GF-D8 (cell line): ENCODE measurements at places on chromosomes 3 and 15.
A peak's percentile ranks its signal among the peaks of the same experiment; 100 is the strongest.

- DNase-seq = no peak
These were observed 326.3 kb upstream of the PDZRN3 start for GRCh38 chr3:73950865-73951558.

DNA sequence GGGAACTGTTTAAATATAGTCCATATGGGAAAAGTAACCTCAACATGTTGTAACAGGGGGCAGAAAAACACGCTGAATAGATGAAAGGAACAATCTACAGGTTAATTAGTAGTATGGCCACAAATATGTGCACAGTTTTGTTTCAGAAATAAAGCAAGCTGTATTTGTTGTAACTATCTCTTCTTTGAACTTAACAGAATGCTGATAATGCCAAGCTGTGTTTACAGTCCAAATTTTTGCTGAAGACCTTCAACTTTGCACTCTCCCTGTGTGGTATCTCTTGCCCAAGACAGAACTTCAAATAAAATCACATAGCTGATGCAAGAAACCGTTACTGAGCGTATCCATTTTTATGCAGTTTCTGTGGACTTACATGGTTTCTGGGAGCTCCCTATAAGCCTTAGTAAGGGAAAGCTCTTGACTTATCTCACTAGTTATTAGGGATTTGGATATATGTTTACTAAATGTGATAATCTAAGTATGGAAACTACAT, 425.4 kb upstream of the TPRG1 start:
- DNase-seq = no peak

DNA sequence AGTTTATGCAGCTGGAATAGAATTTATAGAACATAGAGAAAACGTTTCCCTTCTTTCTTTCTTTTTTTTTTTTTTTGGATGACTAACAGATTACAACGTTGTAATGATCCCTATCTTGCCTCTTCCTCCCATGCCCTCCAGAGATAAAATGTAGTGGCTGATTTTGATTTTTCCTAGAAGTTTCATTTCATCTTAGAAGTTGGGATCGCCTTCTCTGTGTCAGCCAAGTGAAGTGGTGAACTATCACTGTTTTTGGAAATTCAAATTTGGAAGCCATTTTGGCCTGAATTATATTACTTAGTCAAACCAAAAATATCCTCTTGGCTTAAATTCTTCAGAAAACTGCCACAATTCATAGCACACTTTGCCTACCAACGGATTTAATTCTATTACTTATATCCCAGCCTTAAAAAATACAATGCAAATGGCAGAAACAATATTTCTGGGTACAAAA, 1025.5 kb upstream of the NR2F2 start:
- no peak for DNase-seq

DNA sequence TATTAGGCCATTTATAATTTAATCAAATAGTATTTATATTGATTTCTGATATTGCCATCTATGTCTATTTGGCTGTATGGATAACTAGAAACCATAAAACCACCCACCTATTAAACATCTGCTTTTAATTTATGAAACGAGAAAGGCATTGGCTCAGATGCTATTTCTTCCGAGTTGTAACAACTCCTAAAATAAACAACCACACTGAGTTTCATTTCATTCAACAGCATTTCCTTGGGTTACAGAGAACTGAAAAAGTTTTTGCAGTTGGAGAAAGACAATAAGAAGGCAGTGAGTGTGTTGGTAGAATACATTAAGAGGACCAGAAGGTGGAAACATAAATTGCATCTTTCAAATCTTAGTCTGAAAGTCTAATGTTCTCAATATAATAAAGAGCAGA, 79.1 kb downstream of the AQR start:
- DNase-seq = no peak

GRCh38 chr3:59809710-59810444, 760.1 kb upstream of the CFAP20DC start:
- no peak for DNase-seq

GRCh38 chr3:81380234-81380633, 381.2 kb downstream of the GBE1 start:
- DNase-seq = no peak

DNA sequence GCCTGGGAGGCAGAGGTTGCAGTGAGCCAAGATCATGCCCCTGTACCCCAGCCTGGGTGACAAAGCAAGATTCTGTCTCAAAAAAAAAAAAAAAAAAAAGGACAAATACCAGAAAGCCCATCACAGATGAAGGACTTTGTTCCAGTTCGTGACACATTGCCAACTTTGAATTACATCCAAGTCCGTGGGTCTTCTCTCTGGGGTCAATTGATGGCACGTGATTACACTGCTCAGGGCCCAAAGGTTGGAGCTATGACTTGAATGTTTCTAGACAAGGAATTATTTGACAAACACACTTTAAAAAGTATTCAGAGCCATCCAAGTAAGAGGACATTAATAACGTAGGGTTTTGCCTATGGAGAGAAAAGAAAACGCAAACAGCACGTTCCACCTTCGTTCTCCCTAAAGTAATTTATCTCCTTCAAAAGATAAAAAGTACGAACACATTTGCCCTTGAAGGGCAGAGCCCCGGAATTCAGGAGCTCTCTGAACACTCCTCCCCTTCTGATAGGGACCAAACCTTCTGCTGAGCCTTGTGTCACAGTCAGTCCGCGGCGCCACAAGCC, 31.3 kb upstream of the ST3GAL6 start:
- DNase-seq = peak; percentile 49

- DNase-seq = no peak
These were observed 167.0 kb downstream of the TLE3 start for GRCh38 chr15:69930754-69931153.

DNA sequence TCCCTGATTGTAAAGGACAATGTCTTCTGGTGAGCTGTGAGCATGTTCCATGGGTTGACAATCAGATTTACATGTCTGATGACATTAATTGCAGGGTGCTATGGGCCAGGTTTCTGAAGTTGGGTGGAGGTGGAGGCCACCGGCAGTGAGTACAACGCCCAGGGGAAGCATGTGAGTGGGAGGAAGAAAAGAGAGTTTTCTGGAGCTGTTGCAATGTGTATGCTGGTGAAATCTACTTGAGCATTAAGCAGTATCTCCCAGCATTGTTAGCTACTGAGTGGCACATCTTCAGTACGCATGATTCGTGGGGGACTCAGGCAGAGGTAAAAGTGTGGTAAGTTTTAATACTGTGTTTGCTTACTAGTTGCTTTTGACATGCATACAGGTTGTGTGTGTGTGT, 26.6 kb downstream of the TMEM45A start:
- no peak for DNase-seq

GRCh38 chr15:66831801-66832390, 129.9 kb downstream of the SMAD6 start:
- no peak for DNase-seq

DNA sequence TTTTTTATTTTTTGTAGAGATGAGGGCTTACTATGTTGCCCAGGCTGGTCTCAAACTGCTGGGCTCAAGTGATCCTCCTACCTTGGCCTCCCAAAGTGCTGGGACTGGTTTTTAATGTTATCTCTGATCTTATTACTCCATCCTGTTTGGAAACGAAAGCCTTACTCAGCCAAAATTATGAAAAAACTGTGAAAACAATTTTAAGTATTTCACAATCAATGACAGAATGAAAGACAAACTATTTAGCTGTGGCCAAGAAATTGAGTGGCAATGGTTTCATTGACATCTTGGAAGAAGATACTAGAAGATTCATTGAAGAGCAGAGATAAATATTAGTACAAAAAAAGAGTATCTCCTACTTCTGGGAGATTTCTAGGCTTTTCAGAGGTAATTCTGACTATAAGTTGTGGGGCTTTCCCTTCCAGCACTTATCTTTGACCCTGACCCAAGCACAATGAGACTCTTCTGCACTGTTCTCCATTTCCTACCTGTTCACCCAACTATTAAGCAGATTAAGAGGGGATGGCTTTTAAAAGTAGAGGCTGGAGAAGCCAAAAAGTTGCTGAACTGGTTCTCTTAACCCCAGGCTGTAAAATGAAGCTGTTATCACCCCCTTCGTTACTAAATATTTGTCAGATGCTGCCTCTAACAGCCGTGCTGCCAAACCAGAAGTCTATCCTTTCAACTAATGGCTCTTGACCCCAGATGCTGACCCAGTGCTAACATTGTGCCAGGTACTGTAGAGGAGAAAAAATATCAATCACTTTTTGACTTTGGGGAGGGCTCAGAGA, 14.2 kb upstream of the SLC25A36 start:
- no peak for DNase-seq

DNA sequence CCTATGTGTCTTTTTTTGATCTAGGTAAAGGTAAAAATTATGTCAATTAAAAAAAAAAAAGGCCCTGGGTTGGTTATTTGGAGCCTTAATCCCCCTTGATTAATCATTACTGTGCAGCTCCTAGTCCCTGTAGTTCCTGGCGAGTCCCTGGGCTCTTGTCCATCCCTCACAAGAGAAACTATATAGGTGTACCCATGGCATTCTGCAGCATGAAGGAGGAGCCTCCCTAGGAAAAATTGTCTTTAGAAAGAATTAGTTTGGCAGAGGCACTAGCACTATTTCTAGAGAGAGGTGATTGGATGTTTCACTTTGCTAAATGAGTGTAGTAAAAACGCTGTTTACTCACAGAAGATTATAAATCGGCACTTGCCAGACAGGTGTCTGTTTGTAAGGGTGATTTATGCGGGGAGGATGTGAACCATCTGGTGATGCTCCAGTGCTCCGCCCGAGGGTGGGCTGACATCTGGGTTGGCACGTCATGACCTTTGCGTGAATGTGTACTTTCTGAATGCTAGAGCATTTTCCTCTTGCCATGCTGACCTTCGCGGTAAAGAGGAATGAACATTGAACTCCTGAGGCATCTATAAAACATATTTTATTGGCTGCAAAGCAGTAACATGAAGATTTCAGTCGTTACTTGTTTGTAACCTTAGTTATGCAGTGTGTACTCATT, 12.6 kb downstream of the PLCL2 start:
- DNase-seq = no peak

DNA sequence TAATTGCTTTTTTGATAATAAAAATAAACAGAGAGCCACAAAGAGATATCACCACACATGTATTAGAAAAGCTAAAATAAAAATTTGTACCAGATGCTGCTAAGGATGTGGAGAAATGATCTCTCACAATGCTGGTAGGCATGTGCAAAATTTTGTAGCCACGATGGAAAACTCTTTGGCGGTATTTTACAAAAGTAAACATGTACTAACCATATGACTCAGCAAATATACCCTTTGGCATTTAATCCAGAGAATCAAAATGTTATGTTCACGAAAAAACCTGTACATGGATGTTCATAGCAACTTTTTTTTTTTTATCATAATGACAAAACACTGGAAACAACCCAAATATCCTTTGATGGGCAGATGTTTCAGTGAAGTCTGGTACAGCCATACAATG, 261.2 kb downstream of the LPP start:
- no peak for DNase-seq

GRCh38 chr15:95520922-95521321, 809.6 kb upstream of the NR2F2 start:
- DNase-seq = no peak

DNA sequence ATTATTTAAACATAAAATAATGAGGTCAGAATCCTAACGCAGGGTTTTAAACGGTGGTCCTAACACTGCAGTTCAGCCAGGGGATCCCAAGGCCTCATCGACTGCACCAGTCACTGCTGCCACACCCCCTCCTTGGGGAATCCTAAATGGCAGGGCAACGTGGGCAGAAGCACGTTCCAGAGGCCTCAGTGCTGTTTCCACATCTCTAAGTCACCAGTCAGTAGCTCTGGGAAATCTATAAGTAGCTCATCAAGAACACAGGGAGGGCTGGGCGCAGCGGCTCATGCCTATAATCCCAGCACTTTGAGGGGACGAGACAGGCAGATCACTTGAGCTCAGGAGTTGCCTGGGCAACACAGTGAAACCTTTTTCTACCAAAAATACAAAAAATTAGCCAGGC, 47.5 kb downstream of the PRTG start:
- no peak for DNase-seq

GRCh38 chr15:34297059-34297458, 40.5 kb downstream of the SLC12A6 start:
- no peak for DNase-seq

DNA sequence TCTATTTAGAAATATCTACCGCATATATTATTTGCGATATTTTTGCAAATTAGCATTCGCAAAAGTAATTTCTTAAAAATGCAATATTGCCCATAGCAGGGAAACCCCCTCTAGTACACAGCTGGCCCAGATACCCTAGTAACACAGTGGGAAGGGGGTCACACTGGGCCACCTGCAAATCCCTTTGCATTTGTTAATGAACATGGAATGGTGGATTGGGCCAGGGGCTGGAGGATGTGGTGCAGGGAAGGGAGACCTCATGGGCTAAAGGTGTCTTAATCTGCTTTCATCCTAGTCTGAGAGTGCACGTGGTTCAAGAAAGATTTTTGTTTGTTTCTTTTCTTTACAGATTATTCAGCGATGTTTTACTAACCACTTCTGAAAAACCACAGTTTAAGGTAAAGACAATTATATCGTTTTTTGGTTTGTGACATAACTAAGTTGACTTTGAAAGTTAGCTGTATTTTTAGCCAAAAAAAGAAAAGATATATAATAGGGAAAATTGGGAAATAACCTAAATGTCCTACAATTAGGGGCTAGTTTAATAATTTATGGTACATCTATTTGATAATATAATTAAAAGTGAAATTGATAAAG, 30.0 kb downstream of the PDHB start:
- DNase-seq = no peak

GRCh38 chr3:149506540-149506939, 32.0 kb downstream of the TM4SF4 start:
- no peak for DNase-seq

DNA sequence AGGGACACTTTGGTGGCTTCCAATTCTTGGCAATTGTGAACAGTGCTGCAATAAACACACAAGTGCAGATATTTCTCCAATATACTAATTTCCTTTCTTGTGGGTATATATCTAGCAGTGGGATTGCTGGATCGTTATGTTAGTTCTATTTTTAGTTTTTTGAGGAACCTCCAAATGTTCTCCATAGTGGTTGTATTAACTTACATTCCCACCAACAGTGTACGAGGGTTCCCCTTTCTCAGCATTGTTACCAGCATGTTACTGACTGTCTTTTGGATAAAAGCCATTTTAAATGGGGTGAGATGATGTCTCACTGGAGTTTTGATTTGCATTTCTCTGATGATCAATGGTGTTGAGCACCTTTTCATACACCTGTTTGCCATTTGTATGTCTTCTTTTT, 92.8 kb downstream of the DAPK2 start:
- no peak for DNase-seq

- DNase-seq = no peak
These were observed 64.7 kb downstream of the KLF15 start for GRCh38 chr3:126292318-126293070.

- DNase-seq = no peak
These were observed 5.4 kb downstream of the MEX3B start for GRCh38 chr15:82040390-82040789.

DNA sequence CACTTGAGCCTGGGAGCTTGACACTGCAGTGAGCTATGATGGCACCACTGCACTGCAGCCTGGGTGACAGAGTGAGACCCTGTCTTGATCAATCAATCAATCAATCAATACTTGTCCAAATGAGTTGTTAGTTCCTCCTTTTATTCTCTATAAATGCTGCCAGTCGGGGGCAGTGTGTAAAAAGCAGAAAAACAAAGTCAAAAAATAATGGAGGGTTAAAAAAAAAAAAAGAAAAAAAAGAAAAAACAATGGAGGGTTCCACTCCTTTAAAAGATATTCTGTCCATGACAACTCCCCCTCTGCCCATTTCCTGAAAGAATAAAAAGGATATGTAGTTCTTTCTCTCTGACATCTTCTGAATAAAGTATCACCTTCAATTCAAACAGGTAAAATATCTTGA, 1068.6 kb downstream of the FHIT start:
- DNase-seq = no peak

- DNase-seq = no peak
These were observed 15.3 kb downstream of the NR2F2 start for GRCh38 chr15:96345560-96346399.
